Stimulated activated CD4-positive, alpha-beta T cell treated with anti-CD3 and anti-CD28 coated beads, Interleukin-1b, Interleukin-23, amount 100 ng/mL, for 4 hours (primary cell): ENCODE measurements at places on chromosomes 11 and 22.

DNA sequence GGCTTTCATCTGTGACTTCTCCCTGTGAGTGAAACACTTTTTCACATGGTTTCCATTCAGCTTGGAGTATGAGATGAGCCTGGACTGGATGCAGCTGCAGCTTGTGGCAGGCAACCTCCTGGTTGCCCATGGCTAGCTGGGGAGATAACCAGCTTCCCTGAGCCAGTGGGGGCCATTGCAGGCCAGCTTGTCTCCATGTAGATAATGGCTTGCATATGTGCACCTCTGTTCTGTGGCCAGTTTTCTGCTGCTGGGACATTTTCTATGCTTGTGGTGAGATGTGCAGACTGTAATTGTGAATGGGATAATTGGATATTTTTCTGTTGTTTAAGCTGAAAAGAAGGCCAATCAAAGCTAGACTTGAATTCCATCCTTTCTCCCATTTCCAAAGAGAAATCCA, 38.5 kb downstream of the INSC start:
- DNase-seq = no peak

- DNase-seq = no peak
These were observed 37.3 kb upstream of the ARL14EP start for GRCh38 chr11:30285416-30286121.

- DNase-seq = no peak
These were observed 14.0 kb upstream of the WDR74 start for GRCh38 chr11:62853279-62853965.

- no peak for DNase-seq
These were observed 20.6 kb upstream of the VSIG10L2 start for GRCh38 chr11:125925247-125925740.

DNA sequence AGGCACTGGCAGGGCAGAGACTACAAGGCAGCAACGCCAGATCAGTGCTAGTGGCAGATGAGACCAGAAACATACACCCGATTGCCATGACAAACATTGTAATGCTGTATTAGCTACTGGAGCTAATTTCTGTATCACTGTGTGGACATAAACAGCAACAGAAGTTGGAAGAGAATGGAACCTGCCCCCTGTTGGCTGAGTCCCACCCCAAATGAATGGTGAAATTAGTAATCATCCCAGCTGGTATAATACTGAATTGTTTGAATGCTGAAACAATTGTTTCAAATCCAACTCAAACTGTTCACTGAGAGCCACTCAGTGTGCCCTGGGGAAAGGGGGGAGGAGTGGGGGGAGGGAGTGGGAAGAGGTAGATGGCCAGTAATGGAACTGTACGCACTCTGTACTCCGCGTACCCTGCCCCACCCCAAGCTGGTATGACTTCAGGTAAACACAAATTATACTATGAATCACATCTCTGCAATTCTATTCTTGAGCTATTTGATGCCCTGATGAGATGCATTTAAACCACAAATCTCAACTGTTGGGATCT, 11.2 kb upstream of the BIRC3 start:
- no peak for DNase-seq
